Foreskin keratinocyte (primary cell): ENCODE measurements at places on chromosomes 2 and 18.

GRCh38 chr2:198452327-198452726 is 647.9 kb downstream of the PLCL1 start:
- DNase-seq: no peak

- DNase-seq: no peak
These were observed 40.3 kb downstream of the COL4A4 start for GRCh38 chr2:227123697-227124096.

DNA sequence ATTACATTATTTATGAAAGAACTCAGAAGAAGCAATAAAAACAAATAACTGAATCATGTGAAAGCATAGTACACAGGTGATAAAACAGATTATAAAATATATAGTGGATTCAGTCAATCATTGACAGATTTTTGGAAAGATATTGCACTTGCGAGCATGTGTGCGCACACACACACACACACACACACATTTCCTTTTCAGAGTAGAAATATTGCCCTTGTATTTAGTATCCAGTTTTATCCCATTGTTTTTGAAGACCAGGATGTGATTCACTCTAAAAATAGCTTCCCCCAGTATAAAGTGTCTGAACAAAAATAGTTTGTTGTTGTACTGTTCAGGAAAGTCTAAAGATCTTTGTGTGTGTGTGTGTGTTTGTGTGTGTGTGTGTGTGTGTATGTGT is 145.5 kb downstream of the CALCRL start:
- DNase-seq: peak; percentile 69

- DNase-seq: no peak
These were observed 263.7 kb upstream of the REV1 start for GRCh38 chr2:99753505-99753904.

GRCh38 chr2:221532641-221533040 is 39.5 kb downstream of the EPHA4 start:
- DNase-seq: no peak

GRCh38 chr18:43648002-43648401 is 370.7 kb upstream of the SYT4 start:
- no peak for DNase-seq

DNA sequence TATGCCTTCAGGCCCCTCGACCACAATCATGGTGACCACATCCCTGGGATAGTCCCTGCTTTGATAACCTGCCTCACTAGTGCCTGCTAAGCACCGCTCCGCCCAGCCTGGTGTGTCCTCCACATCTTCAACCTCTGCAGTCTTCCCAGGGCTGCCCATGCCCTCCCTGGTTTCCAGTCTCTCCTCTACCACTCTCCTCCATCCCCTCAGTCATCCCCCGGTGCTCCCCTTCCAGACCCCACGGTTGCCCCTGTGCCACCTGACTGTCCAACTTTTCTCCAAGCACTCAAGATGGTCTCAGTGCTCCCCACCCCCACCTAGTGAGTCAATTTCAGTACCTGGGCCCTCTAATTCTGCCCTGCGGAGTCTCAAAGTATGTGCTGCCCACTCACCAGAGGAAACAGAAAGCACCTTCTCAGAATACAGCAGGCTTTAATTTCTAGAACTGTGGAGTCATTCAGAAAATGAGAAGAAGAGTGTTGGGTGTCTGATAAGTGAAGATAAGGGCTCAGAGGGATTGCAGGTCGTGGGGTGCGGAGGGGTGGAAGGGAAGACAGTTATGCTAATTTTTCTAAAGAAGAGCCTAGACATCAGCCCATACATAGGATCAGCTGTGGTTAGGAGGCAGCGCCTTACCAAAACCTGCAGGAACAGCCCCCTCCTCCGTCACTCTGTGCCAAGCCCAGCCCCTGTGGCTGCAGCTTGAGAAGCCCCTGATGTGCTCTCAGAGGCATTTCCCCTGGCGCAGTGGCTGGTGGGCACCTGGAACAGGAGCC is 53.6 kb upstream of the CAB39 start:
- no peak for DNase-seq

DNA sequence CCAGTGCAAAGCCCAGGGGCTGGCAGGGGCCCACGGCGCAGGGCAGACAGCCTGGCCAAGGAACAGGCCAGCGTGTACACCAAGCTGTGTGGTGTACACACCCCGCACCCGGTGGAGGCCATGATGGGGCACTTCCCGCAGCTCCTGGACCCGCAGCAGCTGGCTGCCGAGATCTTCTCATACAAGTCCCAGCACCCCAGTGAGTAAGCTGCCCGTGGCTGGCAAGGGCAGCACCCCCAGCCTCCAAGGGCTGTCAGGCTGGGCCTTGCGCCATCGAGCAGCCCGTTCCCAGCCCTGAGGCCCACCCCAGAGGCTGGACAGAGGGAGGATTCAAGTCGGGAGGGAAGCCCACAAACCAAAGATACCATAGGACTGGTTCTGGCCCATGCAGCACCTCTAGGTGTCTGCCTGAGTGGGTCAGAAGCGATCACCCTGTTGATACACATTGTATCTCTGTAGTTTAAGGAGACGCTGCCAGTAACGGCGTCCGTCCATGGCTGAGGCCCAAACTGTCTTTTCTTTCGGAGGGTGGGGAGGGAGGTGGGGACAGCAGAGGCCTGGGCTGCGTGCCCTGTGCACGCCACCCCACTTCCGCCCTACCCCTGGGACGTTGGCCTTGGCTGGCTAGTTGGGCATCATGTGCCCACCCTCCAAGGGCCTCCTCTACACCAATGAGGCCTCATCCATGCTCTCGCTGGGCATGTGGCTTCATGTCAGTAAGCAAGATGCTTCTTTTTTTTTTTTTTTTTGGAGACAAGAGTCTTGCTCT is 16.8 kb upstream of the MTERF4 start:
- no peak for DNase-seq

DNA sequence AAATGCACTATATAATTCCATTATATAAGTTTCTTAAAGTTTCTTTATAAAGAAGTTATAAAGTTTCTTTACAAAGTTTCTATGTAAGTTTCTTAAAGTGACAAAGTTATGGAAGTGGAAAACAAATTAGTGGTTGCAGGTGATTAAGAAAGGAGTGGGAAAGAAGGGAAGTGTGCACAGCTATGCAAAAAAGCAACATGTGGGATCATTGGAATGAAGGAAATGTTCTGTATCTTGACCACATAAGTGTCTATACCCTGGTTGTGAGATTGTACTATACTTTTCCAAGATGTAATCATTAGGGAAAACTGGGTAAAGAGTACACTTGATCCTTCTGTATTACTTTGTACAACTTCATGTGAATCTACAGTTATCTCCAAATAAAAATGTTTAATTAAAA is 1541.1 kb downstream of the LRP1B start:
- DNase-seq: peak; percentile 13

GRCh38 chr2:154794406-154794805 is 95.9 kb downstream of the KCNJ3 start:
- DNase-seq: no peak

DNA sequence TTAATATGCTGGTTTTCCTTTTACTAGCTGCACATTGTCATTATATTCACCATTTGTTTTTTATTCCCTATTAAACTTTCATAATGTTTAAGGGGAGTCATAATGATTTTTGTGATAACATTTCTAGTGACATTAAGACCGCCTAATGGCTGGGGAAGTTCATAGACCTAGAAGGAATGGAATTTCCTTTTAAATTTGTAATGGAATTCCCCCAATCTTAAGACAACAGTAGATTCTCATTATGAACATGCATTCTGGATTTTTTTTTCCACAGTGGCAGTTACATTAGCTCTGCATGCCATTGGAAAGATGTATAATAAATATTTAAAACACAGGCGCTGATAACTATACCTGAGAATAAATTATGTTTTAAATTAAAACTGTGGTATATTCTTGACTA is 8.4 kb downstream of the YPEL5 start:
- no peak for DNase-seq

- no peak for DNase-seq
These were observed 9.5 kb upstream of the DES start for GRCh38 chr2:219408631-219409030.

DNA sequence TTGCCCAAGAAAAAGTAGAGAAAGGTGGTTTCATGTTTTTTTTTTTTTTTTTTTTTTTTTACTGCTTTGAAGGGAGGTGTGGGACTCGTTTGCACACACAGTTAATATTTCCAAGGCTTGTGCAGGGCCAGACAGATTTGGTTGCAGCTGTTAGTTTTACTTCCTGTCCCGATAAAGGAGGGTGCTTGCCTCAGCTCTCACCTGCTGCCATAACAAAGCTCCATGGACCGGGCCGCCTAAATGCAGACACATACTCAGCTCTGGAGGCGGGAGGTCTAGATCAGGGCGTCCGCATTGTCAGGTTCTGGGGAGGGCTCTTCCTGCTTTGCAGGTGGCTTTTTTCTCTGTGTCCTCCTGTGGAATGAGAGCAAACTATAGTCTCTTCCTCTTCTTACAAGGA is 69.9 kb downstream of the ODC1 start:
- DNase-seq: no peak

- DNase-seq: no peak
These were observed 301.9 kb downstream of the PTH2R start for GRCh38 chr2:208708486-208708885.

DNA sequence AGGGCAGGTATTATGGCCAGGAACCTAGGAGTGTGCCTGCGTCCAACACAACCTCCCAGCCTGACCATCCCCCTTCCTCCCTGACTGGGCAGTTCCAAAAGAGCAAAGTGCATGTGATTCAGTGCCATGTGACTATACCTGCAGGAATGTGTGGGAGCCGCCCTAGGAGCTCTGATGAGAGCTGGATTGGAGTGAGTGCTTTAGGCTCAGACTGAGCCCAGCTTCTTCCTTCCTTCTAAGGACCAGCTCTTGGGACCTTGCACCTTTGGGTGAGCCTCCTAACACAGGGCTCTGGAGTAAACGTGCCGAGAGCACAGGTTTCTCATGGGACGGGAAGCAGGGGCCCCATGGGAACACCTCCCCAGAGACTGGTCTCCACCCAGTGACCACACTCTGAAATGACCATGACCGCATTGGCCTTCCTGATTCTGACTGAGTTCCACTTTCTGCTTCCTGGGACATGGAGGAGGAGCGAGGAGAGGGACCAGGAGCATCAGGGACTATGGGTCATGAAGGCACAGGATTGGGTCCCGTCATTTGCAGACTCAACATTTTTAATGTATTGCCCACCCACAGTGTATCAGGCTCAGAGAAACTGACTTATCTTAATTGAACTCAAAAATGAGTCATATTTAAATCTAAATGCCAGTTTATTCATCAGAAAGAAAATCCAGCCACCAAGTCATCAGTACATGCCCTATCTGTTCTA is 87.8 kb upstream of the BCL2L11 start:
- peak; percentile 17 for DNase-seq

GRCh38 chr2:219086196-219086595 is 25.5 kb upstream of the IHH start:
- no peak for DNase-seq

- peak; percentile 89 for DNase-seq
These were observed at the start of gene LIPG for GRCh38 chr18:49561289-49562193. Gene LIPG, plus strand, starts transcription at chr18:49562057. Its CDS starts 252 bp downstream, at chr18:49562309.

DNA sequence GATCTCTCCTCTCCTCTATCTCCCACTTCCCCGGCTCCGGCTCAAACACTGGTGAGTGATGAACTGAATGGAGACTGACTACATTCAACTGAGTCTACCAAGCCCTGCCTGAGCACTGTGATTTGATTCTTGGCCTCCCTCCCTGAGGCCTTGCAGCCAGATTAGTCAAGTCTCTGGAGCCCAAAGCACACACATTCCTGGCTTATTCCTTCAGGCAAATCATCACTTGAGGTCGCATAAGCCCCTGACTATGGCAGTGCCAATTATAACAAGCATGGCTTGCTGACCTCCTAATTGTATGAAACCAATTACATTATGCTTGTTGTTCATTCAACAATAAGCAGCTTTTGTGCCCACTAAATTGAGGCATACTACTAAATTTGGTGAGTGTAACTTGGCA is 34.6 kb downstream of the EFEMP1 start:
- no peak for DNase-seq

- no peak for DNase-seq
These were observed 75.4 kb upstream of the UBE2E3 start for GRCh38 chr2:180905002-180905401.

DNA sequence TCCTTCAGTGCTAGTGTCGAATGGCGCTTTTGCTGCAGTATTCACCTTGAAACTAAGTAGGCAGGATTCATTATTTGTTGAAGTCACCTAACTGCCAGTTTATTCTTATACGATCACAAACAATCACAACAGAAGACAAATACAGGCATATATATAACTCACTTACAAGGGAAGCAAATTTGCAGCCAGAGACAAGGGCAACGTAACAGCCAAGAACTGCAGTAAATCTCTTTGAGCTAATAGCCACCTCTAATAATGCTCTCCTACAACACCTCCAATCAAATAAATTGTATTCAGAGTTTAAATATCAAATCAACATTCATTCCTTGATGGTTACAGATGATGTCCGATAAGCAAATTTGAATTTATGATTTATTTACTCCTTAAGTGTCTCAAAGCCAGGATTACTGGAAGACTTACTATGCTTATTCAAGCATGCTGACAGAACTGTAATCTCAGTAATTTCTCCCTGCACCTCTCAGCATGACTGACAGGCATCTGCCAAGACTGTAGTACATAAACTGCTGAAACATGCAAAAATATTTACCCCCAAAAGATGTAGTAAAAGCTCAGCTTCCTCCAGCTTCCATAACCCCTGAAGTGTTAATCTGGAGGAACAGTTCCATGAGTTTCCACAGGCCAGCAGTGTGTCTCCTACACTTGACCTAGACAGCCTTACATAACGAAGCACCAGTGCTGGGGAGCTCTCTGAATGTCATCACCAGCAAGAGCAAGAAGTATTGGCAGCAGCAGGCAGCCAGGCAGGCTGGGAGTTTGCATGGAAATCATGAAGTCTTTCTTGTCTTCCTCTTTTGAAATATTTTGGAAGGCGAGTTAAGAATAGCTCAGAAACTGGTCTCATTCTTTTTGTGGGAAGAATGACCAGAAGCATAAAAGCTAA is 20.9 kb upstream of the SCN1A start:
- no peak for DNase-seq

DNA sequence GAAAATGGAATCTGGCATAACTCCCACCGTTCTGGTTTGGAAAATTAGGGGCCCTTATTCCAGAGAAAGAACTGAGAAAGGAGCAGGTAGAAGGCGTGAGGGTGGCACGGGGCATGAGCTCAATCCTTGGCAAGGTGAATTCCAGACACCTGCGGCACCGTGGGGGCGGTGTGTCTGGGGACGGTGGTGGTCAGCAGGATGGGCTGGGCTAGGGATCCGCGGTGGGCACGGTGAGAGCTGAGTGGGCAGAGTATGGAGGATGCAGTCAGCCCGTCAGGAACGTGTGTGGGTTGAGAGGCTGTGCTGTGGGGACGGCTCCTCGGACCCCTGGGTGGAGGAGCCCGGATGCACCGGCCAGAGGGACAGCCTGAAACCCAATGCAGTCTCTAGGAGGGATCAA is 61.1 kb downstream of the GNAL start:
- no peak for DNase-seq

GRCh38 chr2:50111067-50111466 is 920.9 kb downstream of the NRXN1 start:
- DNase-seq: no peak

- DNase-seq: no peak
These were observed 69.2 kb upstream of the EDAR start for GRCh38 chr2:109058191-109058632.

GRCh38 chr18:58754544-58755068 is 83.3 kb downstream of the MALT1 start:
- no peak for DNase-seq

- no peak for DNase-seq
These were observed 31.5 kb downstream of the FAP start for GRCh38 chr2:162211732-162212131.

GRCh38 chr18:26421503-26421902 is 126.8 kb downstream of the KCTD1 start:
- no peak for DNase-seq

GRCh38 chr2:164155558-164155957 is 419.8 kb upstream of the FIGN start:
- no peak for DNase-seq
